ENCODE measurements at places on chromosomes 1 and 21.

GRCh38 chr1:208818770-208819445 lies 574.7 kb upstream of the PLXNA2 start:
- DNase-seq = no peak

DNA sequence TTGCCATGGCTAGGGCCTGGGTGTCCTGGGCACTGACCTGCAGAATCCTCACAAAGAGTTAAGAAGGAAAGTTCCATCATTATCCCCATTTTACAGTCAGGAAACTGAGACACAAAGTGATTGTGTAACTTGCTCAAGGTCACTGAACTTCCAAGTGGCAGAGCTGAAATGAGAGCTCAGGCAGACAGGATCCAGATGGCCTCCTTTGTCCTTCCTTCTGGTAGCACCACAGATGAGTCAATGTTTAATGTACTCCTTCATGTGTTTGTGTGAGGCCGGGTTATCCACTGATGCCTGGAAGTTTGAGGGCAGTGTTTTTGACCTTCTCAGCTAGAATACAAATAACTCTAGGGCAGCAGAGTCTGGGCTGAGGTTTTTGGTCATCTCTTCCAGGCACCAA lies 207.0 kb downstream of the TNR start:
- no peak for DNase-seq

DNA sequence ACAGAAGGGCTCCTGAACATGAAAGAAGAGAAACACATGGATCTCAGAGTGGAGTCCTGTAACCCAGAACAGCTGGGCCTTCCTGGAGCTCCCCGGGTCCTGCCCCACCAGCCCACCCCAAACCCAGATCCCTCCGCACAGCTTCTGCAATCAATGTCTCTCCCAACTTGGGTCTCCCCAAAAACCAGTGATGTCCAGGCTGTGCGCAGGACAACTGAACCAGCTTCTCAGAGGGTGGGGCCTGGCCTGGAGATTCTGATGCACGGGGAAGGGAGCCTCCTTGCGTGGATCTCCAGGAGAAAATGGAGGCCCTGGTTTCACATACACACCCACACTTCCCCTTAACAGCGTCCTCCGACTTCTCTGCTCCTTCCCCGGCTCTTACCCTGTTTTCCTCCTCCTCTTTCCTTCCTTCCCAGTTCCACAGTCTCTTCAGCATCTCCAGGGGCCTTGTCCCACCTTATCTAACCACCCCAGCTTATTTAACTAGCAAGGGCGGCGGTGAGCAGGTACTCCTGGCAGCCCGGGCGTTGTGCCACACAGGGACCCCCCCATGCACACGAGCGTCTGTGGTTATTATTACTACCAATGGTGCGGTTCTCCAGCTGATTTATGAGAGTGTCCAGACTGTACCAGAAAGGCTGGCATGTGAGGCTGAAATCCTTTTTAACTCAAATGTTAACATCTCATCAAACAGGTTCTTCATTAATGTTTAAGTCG lies 11.2 kb upstream of the MX2 start:
- no peak for DNase-seq

DNA sequence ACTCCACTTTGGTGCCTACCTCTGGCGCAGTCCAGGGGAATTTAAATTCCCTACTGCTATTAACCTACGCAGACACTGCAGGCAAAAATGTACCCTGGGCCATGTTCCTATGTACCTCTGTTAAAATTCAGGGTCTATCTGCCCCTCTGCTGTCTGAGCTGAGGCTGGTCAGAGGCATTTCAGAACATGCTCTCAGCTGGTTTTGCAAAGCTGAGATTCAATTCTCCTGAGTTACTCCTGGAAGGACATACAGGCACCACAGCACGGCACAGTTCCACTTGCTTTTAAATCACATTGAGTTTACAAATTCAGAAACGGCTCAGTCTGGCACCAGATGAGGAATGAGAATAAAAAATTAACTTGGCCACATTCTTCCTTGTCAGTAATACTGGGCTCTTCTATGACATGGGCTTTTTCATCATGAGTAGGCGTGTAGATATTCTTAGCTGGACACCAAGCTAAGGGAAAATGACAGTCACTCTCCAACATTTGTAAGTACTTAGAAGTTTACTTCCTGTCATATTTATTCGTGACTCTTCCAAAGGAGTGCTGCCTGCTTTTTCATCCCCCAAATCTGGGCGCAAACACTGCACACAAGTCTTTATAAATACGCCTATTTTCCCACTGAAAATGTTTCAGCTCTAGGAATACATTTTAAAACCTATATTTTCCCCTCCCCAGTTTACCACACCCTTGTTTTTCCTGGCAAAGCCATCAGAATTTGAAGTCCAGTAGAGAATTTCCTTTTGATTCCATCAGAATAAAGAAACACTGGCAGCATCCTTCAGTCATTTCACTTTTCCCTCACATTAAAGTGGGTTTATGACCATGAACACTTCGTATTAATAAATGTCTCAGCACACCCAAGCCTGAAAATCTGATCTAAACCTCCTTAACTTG lies 1.9 kb downstream of the C1orf198 start:
- no peak for DNase-seq

DNA sequence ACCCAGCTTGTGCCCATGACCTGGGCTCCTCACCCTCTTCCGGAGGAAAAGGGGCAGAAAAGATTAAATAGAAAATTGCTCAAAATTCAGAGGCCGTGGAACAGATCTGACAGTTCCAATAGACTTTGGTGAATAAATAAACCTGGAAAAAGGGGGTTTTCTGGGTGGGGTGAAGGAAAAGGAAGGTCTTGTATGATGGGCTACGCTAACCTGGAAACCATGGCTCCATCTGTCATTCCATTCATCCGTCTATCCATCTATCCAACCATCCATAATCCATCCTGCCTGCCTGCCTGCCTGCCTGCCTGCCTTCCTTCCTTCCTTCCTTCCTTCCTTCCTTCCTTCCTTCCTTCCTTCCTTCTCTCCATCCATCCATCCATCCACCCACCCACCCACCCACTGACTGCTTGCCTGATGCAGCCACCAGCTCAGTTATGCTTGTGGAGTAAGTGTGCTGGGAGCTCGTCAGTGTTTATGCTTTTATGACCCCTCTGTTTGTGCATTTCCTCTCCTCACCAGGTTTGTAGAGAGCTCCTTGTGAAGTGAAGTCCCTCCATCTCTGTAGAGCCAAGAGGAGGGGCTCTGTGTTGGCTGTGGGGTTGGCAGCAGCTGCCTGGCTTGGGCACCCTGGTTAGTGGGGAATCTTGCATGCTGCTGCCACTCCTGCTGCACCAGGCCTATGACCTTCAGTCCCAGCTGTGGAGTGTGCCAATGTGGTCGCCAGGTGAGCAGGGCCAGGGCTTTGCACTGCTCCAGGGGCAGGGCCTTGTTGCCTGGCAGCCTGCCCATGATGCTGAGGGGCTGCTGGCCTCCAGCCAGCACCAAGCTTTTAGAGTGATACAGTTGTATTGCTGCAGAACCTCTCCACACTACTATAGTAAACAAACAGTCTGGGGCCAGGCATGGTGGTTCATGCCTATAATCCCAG lies 16.0 kb upstream of the POU3F1 start:
- no peak for DNase-seq

GRCh38 chr1:85398391-85399064 lies 66.4 kb downstream of the DDAH1 start:
- peak; percentile 49 for DNase-seq

DNA sequence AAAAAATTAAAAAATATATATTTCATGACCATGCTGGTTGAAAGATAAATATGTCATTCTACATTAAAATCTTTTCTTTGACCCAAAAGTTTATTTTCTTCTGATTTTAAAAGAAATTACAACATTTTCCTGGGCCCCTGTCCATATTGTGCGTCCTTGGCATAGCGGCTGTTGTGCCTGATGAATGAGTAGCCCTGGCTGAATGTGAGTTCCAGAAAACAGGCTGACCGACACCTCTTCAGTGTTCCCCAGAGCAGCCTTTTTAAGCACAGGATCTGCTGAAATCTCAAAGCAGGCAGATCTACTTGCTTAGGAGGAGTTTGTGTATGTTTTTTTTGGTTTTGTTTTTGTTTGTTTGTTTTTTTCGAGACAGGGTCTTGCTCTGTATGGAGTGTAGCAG lies 19.7 kb downstream of the KIAA1614 start:
- DNase-seq = no peak

GRCh38 chr1:164868990-164869389 lies 310.0 kb downstream of the PBX1 start:
- no peak for DNase-seq

- DNase-seq = no peak
Measured at GRCh38 chr1:201734786-201735185, 94.2 kb upstream of the IPO9 start.

GRCh38 chr1:154716011-154716410 lies 108.0 kb upstream of the ADAR start:
- DNase-seq = no peak

DNA sequence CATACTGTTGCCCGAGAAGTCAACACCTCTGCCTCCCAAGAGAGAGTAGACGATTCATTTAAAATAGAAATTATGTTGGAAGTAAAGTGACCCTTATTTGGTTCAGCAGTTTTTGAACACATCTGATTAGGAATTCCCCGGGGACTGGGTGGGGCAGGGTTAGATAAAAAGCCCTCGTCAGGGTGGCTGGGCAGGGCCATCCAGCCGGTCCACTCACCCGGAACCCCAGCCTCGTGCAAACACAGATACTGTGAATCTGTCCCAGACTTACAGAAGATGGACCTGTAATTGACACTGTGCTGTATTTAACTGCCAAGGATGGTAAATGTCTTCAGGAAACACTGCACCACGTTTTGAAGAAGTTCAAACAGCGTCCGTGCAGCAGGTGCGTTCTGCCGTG lies 63.7 kb downstream of the PRDM16 start:
- no peak for DNase-seq

DNA sequence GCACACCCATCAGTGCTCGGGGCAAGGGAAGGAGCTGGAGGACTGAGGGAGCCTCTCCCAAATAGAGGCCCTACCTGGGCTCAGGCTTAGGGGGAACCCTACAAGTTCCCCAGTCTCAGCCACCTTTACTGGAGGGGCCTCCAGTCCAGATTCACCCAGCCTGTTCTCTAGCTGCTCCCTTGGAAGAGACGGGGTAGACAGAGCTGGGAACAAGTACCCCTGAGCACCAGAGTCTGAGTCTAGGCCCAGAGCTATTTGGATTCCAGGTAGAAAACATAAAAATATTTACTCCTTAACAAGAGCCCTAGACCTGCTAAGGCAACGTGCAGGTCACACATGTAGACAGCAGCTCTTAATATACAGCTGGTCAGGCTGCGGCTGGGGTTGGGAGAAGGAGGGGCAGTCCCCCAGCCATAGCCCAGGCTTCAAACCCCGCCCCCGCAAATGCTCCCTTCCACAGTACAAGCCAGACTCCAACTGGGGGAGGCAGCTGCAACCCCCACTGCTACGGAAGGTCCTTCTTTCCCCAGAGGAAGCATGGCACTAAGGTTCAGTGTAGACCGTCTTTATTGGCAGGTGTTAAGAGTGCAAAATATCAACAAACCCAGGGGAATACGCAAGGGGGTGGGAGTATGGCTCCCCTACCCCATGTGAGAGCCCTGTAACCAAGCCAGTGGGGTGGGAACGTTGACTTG lies 8.0 kb downstream of the TENT5B start:
- peak; percentile 47 for DNase-seq

- no peak for DNase-seq
Measured at GRCh38 chr21:25636727-25637126, 2.3 kb upstream of the JAM2 start.

DNA sequence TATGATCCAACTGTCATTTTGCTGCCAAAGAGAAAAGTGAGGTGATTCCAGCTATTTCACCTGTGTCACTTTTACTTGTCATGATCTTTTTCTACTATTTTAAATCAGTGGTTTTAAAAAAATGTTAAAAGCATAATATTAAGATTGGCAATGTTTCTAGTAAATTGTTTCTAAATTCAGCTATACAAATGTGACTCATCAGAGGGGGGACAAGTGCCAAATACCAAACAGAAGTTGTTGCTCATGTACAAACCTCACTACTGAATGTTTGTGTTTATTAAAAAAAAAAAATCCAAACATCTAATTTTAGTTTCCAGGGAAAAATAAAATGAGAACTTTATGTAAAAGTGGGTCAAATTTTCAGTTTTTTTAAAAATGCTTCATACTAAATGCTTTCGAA lies 346.2 kb upstream of the SNX7 start:
- no peak for DNase-seq

- no peak for DNase-seq
Measured at GRCh38 chr1:210571356-210572284, 242.9 kb downstream of the HHAT start.

GRCh38 chr1:16118706-16119105 lies 37.2 kb downstream of the EPHA2 start:
- no peak for DNase-seq

DNA sequence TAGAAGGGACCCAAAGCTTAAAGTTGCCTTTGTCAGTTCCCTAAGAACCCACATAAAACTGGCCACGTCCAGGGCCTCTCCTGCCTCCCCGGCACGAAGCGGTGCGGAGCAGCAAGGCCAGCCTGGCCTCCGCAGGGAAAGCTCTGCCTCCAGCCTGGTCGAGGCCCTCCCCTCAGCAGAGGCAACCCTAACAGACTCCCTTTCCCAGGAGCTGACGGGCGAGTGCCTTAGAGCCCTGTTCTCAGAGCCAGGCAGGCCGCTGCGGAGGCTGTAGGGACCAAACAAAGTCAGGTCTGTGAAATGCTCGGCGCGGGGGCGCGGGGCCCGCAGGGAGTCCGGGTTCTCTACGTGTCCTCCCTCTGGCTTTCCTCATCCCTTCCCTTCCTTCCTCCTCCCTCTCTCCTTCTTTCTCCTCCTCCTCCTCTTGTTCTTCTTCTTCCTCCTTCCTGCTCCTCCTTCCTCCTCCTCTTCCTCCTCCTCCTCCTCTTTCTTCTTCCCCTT lies 40.7 kb downstream of the RIPK4 start:
- no peak for DNase-seq

DNA sequence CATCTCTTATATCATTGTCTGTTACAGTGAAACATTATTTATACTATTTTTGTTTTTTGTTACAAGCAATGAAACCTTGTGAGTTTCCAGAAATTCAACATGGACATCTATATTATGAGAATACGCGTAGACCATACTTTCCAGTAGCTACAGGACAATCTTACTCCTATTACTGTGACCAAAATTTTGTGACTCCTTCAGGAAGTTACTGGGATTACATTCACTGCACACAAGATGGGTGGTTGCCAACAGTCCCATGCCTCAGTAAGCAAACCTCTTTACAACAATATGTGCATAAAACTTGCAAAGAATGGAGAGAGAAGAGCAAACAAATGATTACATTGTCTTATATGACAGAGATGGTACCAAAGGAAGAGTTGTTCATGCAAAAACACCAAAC lies 22.4 kb downstream of the CFHR4 start:
- no peak for DNase-seq

DNA sequence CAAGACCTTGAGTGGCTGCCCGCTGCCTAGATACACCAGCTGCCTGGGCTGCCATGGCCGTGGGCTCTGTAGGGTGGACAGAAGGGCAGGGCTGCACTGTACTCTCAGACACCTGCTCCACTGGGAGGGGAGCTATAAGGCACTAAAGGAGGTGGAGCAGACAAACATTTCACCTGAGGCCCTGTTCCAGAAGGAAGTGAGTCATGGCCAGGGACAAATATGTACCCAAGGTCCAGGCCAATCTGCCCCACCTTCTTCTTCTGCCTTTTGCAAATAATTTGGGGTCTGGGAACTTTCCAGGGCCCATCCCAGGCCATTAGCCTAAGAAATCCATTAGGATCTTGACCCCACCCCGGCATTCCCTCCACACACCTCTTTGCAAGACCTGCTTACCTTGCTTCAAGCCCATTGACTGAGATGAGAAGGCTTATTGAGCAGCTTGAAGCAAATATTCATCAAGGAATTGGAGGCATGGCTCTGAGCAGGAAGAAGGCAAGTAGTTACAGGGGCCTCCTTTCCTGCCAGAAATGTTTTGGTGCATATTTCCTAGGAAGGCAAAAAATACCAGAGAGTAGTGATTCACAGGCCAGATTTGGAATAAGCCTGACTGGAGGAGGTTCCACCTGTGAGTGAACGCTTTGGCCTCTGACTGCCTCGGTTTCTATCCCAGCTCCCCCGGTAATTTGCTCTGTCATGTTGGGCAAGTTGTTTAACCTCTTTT lies at the start of gene CAPN8:
Gene CAPN8 (minus strand): TSS at position 110 of the 721 bp plus-strand sequence. CDS start 55 bp downstream, at position 55.
- DNase-seq = no peak

Data from skeletal muscle cell (primary cell).